Eye (tissue), 1 donor: ENCODE measurements at places on chromosomes 4 and X.

- DNase-seq, result no peak
These were observed 110.2 kb upstream of the PRDX4 start for GRCh38 chrX:23557070-23557469.

GRCh38 chrX:134172588-134173259 is 64.3 kb upstream of the CCDC160 start:
- DNase-seq, result peak; percentile 55

DNA sequence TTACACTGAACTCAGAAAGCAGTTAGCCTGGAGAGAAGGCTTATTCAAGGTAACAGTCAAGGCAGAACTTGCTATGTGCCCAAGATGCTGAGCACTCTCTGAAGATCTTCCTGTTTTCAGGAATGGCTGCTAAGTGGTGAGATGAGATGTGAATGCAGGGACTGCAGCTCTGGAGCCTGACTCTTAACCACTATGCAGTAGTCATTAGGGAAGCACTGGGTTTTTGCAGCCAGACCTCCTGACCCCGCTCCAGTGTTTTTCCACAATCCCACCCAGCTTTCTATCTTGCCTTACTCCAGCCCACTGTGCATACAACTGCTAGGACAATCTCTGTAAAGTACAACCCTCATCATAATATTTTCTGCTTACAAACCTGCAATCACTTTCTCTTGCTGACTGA is 95.2 kb upstream of the LNX1 start:
- DNase-seq, result no peak

- DNase-seq, result no peak
These were observed 536.8 kb upstream of the CPEB2 start for GRCh38 chr4:14465507-14465906.

GRCh38 chr4:26785312-26785711 is 75.3 kb upstream of the STIM2 start:
- DNase-seq, result no peak

- DNase-seq, result no peak
These were observed 25.6 kb downstream of the ELF4 start for GRCh38 chrX:130084631-130085237.

GRCh38 chr4:15197005-15197404 is 194.7 kb downstream of the CPEB2 start:
- peak; percentile 67 for DNase-seq

- no peak for DNase-seq
These were observed 260.2 kb upstream of the CPEB2 start for GRCh38 chr4:14742054-14742453.

GRCh38 chrX:46649421-46650260 is 76.1 kb downstream of the CHST7 start:
- peak; percentile 24 for DNase-seq

- DNase-seq, result peak; percentile 41
These were observed 13.9 kb upstream of the MPP1 start for GRCh38 chrX:154818916-154819770.

DNA sequence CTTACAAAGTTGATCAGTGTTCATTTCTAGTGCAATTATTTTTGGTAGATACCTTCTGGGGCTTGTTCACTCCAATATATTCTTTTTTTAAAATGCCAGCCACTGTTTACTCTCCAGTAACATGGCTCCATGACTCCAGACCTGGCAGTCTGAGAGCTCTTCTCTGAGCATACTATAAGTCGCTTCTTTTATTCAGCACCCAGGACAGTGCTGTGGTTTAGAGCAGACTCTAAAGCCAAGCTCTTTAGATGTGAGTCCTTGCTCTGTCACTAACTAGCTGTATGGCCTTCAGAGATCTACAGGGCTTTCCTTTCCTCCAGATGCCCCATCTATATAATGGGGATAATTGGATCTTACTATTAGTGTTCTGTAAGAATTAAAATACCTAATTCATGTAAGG is 200.2 kb upstream of the FAM241A start:
- DNase-seq, result no peak

DNA sequence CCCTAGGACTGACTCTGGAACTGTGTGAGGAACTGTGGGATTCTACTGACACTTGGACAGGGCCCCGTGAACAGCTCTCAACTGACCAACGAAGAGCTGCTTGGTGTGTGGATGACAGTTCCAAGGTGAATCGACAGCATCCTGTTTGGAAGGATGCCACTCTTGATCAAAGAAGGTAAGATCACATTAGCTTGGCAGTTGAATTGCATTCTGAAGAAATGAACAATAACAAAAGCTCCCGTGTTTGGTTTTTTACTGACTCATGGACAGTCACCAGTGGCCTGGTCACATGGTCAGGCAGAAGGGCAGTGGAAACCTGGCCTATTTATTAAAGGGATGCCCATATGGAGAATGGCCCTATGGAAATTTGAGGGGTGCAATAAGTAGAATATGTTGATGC is 33.1 kb upstream of the GPR34 start:
- DNase-seq, result no peak

DNA sequence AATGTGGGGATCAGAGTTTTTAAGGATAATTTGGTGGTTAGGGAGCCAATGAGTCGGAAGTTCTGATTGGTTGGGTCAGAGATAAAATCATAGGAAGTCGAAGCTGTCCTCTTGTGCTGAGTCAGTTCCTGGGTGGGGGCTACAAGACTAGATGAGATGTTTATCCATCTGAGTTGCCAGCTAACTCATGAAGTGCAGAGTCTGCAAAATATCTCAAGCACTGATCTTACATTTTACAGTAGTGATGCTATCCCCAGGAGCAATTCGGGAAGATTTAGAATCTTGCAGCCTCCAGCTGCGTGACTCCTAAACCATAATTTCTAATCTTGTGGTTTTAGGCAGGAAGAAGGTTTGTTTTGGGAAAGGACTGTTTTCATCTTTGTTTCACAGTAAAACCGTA is 565.8 kb upstream of the SPANXN1 start:
- no peak for DNase-seq

DNA sequence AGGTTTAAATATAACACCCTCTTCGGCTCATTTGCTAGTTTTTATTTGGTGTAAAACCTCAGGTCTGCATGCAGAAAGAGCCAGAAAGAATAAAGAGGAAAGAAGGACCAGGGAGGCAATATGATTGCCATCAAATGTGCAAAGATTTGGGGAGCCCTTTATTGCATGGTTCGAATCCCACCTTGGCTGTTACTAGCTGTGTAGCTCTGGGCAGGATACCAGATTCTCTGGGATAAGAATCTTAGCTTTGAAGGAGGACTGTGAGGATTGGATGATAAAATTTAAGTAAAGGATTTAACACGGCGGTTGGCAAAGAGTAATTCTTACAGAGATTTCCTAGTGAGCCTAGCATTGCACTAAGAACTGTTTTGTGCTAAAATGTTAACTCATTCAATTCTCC is 510.2 kb upstream of the LCORL start:
- no peak for DNase-seq

DNA sequence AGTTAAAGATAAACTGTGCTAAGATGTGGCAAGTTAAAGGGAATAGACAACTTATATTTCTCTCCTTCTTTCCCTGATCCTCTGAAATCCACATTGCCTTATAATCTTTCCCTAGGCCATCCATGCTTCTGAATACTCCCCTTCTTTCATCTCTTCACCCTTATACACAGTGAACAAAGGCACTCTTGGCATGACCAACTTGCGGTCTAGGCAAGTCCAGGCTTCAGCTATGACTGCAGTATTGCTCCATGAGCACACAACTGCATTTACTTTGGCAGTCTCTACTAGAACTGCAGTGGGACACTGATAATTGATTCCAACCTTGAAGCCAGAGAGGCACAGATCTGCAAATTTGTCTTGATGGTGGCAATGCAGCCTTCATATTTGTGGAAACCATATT is 24.2 kb upstream of the UBA6 start:
- no peak for DNase-seq

DNA sequence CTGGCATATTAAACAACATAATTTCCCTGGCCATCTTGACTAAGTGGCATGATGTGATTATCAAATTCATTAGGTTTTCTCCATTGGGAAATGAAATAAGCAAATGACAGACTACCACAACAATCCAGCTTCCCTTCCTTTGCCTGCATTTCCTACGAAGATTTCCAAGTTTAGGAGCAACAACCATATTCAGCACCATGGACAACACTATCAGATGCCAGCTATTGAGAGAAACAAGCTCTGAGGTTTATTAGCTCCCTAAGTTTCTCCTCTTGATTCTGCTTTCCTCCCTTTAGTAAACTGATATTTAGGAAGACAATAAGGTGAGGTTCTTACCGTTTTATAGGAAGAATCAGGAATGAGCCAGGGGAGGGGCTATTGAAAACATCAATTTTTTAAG is 36.2 kb downstream of the DCX start:
- DNase-seq, result peak; percentile 50

DNA sequence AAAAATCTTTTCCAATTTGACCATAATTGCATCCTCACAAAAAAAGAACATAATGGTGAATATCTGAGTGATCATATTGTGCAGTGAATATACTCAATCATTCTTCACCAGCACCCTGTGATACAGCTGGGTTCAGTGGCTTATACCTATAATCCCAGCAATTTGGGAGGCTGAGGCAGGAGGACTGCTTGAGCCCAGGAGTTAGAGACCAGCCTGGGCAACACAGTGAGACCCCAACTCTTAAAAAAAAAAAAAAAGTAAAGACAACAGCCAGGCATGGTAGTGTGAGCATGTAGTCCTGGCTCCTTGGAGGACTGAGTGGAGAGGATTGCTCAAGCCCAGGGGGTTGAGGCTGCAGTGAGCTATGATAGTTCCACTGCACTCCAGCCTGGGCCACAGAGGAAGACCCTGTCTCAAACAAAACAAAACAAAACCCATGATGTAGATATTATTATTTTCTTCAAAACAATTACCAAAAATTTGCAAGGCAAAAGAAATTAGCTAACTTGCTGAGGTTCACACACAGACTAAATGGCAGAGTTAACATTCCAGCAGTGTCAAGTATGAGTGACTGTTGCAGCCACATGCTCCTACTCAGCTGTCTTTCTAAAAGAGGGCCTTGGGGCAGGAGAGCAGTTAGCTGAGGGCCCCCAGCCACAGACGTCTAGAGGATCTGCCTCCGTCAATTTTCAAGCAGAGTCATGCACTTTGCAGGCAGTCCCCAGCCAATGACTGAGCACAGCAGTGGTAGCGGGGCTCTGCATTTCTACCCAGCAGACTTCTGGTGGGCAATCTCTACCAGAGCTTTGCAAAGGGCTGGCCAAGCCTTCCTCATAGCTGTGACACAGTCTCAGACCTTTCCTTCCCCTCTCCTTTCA is 33.4 kb downstream of the ADGRA3 start:
- DNase-seq, result no peak

DNA sequence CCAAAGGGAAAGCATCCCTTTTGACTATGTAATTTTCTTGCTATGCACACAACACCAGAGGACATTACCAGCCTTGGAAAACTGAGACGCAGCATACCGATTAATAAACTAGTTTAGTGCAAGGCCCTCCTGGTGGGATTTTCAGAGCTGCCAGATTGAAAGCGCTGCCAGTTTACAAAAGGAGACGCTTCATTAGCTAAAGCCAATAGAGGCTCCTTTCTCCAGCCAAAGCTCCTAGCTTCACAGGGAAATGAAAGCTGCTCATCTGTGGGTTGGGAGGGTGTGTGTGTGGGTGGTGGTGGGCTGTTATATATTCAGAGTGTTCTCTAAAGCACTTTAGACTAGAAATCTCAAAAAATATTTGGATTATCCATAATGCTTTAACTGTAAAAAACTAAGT is 32.4 kb downstream of the SPANXN4 start:
- DNase-seq, result peak; percentile 82

- DNase-seq, result no peak
These were observed 18.7 kb downstream of the RCHY1 start for GRCh38 chr4:75495476-75495875.
